ENCODE measurements at places on chromosomes 2 and 18.

- DNase-seq, result no peak
Measured at GRCh38 chr2:5453220-5454050, 238.7 kb upstream of the SOX11 start.

DNA sequence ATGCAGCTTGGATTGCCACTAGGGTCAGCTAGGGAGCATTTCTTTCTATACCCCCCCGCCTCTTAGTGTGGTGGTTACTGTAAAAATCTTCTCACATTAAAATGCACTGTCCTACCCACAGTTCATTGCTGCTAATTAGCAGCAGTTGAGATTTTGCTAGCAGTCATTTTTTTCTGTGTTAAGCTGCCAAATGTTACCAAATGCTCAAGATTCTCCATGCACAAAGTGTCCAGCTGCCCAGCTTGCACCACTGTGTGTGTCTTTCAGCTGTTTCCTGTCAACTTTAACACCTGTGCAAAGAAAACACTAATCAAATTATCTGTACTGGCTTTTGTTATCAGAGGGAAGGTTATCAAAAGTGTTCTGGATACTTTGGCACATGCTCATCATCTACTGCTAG lies 679.3 kb downstream of the NR4A2 start:
- no peak for DNase-seq

DNA sequence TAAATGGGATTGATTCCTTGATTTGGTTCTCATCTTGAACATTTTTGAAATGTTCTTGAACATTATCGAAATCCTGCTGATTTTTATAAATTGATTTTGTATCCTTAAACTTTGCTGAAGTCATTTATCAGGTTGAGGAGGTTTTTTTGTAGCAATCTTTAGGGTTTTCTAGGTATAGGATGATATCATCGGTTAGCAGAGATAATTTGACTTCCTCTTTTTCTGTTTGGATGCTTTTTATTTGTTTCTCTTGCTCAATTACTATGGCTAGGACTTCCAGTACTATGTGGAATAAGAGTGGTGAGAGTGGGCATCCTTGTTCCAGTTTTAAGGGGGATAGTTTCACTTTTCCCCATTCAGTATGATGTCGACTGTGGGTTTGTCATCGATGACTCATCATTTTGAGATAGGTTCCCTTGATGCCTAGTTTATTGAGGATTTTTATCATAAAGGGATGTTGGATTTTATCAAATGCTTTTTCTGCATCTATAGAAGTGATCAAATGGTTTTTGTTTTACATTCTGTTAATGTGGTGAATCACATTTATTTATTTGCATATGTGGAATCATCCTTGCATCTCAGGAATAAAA lies 201.5 kb upstream of the ZSWIM2 start:
- no peak for DNase-seq

DNA sequence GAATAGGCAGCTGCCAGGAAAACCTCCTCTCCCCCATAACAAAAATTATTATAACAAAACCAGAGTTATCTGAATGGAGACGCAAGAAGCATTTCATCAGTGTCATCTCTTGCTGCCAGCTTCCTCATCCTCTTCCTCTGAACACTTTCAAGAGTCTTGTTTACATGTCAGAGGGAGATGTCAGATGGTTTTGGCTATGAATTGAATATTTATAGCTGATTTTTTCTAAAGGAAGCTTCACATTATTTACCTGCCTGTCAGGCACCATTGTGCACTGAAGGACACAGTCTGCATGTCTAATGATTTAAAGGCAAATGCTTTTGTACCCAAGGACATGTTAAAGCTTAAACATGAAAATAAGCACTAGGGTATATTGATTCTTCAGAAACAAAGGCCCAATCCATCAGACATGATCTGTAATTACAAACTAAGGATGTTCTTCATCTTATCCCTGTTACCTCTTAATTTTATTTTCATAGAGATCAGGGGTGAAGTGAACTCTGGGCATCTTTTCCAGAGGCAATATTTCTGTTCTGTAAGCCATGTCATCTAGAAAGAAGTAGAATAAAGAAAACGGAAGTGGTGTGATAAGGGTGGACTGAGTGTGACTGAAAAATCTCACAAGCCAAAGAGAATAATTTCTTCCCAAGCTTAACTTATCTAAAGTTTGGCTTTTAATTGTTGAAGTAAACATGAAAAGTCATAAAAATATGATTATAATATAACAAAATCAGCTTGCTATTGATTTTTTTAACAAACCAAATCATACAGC lies 168.7 kb downstream of the ANKRD44 start:
- DNase-seq, result no peak

DNA sequence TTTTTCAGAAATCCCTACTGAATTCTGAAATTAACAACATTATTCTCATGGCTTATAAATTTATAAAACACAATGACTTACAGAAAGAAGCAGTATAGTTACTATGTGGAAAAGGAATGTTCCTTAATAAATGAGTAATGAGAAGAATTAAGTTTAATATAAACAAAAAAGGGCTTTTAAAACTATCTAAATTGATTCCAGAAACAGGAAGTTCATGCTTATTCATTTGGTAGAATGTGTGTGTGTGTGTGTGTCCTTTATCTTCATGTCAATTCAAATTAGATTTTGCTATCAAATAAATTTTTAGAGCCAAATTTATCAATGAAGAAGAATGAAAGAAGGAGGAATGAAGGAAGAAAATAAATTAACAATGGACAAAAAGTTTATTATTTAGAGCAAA lies 440.8 kb upstream of the LRRTM4 start:
- DNase-seq, result no peak

GRCh38 chr2:225173909-225174308 lies 131.6 kb upstream of the DOCK10 start:
- DNase-seq, result no peak

DNA sequence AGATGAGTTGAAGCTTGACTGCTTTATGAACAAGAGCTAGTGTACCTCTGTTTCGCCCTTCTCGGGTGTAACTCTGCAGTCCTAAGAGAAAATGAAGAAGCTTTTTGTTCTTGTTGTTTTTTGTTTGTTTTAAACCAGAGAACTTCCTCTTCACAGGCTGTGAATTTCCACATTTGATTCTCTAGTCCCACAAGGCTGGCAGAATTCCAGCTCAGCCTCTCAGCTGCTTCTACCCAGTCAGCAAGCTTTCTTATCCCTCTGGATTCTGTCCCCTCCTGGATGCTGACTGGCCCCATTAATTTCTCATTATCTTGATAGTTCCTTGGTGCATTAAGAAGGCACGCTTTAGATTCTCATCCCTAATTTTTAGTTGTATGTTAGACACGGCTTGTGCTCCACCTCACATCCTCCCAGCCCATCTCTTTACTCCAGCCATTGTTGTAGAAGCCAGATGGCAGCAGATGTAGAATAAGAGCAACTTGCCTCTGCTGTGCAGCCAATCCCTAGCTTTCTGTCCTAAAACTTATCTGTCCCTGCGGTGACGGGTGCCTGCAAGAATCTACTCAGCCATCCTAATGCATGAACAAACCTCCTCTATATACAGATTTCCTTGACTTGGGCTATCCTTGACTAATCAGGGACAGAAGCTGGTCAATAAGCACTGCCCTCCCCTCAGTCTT lies 12.3 kb upstream of the RESP18 start:
- DNase-seq, result no peak

GRCh38 chr2:608711-609110 lies 68.5 kb downstream of the TMEM18 start:
- DNase-seq, result no peak

DNA sequence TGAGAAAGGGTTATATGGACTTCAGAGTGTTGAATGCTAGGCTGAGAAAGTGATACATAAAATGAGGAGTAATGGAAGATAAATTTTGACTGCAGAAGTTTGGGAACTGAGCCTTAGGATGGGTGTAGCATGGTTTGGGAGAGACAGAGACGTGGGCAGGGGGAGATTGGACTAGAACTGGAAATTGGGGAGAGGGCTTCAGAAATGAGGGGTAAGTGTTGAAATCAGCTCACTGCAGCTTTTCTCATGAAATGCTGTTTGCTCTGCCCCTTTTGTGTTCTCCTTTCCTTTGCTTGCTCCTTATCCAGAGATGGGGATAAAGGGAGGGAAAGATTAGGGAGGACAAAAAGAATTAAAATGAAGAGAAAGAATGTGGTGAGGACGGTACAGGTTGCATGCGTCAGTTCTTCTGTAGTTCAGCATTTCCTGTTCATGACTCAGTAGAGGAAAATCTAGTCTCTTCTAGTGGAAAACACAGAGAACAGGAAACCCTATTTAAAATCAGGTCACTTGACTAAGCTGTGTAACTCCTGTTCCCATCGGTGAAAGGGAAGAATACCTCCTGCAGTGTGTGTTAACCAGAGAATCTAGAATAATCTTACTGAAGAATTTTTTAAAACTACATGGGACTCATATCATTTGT lies 105.6 kb downstream of the CRIM1 start:
- DNase-seq, result peak; percentile 13
